ENCODE measurements at places on chromosomes 7 and 10.

GRCh38 chr10:13263591-13263990 lies 29.4 kb upstream of the UCMA start:
- DNase-seq: no peak

DNA sequence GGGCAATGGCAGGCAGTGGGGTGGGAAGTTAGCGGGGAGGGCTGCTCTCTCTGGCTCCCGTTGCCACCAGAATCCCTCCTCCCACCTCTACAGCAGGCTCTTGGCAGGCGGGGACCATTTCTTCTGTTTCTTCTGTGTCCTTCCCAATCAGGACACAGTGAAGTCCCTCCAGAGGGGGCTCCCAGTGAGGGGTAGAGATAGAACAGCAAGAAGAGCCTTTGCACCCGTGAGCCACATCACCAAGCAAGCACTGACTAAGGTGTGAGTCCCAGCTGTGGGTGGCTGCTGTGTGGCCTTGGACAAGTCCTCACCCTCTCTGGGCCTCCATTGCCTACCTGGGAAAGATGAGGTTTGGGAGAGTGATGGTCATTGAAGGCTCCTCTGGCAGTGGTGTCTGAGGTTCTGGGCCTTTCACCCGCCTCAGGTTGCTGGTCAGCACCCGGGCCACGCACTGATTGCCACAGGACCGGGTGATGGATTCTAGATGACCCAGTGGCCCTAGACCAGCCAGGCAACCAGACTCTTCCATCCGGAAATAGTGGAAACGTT lies 26.0 kb upstream of the PCBD1 start:
- DNase-seq: no peak

GRCh38 chr10:35356725-35357092 lies 20.4 kb downstream of the CCNY start:
- no peak for DNase-seq

- no peak for DNase-seq
These were observed 100.2 kb downstream of the MMRN2 start for GRCh38 chr10:86857128-86857721.

DNA sequence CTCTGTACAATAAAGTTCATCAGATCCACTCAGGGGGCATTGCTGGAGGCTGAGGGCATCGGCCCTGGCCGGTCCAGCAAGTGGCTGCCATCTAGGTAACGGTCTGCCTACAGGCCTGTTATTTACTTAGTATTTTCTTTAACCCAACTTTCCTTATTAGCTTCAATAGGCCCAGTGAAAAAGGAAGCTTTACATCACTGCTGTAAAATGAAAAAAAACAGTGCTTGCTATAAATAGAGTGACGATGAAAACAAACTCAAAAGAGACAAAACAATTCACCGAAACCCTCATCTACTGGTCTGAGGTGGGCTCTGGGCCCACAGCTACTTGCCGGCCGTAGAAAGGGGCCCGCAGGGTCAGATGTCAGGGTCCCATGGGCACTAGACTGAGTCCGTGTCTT lies 192.5 kb downstream of the ELFN1 start:
- DNase-seq: no peak

GRCh38 chr10:49335364-49335972 lies 36.5 kb downstream of the C10orf71 start:
- DNase-seq: no peak

Data from NCI-H1048 (cell line).